Activated CD8-positive, alpha-beta memory T cell treated with anti-CD3 and anti-CD28 coated beads for 36 hours (primary cell): ENCODE measurements at places on chromosomes 11 and 22. TPM values are rescaled to one million over a fixed set of nuclear protein-coding genes. Genes with fewer than 3 reads are reported as not detected.

BTBD10 gene
- 22.5 TPM for total RNA-seq

FOLR2 gene
- total RNA-seq = not detected

CDC42BPG gene
- total RNA-seq = 0.50 TPM

ANO5 gene
- not detected for total RNA-seq

CASP4 gene
- 46.1 TPM for total RNA-seq

EWSR1 gene
- 329 TPM for total RNA-seq

INSC gene
- 0.25 TPM for total RNA-seq

PYGM gene
- total RNA-seq = 0.95 TPM

FAM83F gene
- total RNA-seq = 0.46 TPM

RFPL2 gene
- not detected for total RNA-seq

FGF19 gene
- not detected for total RNA-seq

SYNGR1 gene
- 3.8 TPM for total RNA-seq

CD3G gene
- 145 TPM for total RNA-seq

MS4A12 gene
- total RNA-seq = not detected

ARSA gene
- 20.0 TPM for total RNA-seq

MUC6 gene
- not detected for total RNA-seq

SLC39A13 gene
- 19.2 TPM for total RNA-seq

SYT8 gene
- not detected for total RNA-seq

GUCY1A2 gene
- not detected for total RNA-seq

JAML gene
- 305 TPM for total RNA-seq

TP53AIP1 gene
- not detected for total RNA-seq

PTPRCAP gene
- total RNA-seq = 151 TPM

RAG1 gene
- total RNA-seq = 0.27 TPM

APOA4 gene
- not detected for total RNA-seq

SHISA8 gene
- 1.1 TPM for total RNA-seq

CECR2 gene
- not detected for total RNA-seq

PNPLA5 gene
- total RNA-seq = not detected
